ENCODE measurements at places on chromosomes 2 and 18.

GRCh38 chr18:5710235-5710634 is 166.4 kb upstream of the EPB41L3 start:
- DNase-seq, result no peak

DNA sequence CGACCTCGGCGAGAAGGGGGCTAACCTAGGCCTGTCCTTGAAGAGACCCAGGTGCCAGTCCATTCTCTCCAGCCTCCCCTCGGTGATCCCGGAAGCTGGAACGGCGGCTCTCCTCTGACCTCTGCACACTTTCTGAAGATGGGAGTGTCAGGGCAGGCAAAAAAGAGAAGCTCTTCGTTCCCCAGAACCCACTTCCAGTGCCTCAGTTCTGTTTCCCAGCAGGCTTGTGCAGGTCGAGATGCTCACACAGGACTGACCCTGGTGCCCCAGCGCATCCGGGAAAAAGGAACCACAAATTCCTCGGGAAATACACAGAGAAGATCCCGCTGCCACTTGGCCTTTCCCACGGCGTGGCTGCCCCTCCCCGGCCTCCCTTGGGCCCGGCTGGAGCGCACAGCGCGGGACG is 681 bp upstream of the PTPN18 start:
- no peak for DNase-seq

GRCh38 chr2:207674826-207675225 is 36.6 kb upstream of the CCNYL1 start:
- DNase-seq, result no peak

GRCh38 chr2:153808679-153809078 is 63.0 kb upstream of the GALNT13 start:
- DNase-seq, result no peak

DNA sequence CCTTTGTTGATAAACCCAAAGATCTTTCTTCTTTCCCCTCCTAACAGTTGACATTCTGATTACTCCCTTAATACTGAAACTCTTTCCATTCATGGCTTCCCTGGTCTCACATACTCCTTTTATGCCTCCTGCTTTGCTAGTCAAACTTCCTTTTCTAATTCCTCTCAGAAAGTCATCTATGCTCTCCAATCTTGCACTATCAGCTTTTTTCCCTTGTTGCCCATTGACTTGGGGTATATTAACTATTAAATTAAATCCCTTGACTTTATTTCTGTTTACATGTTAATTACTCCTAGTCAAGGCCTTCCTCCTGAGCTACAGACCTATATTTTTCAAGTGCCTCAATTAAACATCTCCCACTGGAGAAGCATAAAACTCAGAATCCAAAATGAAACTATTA is 3.6 kb upstream of the COL5A2 start:
- DNase-seq, result no peak

DNA sequence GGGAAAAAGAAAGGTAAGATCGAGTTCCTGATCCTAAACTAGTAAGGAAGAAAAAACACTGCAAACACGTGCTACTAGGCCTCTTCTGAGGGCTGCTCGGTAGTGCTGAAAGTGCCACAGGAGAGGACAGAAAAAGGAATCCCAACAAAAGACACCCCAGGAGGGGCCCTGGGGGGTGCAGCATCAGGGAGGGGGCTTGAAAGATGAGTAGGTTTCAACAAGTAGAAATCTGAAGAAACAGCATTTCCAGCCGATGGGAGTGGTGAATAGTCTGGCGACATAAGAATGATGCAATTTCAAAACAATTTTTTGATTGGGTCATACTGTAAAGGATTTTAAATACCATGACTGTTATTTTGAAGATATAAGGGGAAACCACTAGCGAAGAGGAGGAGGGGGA is 98.6 kb downstream of the NOL10 start:
- no peak for DNase-seq

GRCh38 chr2:26744953-26745352 is 19.1 kb upstream of the SLC35F6 start:
- DNase-seq, result no peak

DNA sequence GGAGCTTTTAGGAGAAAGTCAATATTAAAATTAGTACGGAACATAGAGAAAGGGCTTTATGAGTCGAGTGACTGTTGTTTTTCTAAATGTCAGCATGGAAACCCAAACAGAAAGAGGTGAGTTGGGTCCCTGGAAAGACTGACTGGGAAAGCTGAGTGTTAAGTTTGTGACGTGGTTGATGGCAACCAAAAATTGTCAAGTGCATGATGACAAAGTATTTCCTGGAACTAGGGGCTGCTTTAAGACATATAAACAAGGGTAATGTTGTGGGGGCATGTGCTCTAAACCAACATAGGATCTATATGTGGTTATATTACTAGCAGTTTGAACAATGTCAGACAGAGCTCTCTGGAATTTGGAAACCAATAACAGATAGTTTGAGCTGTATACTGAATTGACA is 50.9 kb upstream of the GPD2 start:
- no peak for DNase-seq

DNA sequence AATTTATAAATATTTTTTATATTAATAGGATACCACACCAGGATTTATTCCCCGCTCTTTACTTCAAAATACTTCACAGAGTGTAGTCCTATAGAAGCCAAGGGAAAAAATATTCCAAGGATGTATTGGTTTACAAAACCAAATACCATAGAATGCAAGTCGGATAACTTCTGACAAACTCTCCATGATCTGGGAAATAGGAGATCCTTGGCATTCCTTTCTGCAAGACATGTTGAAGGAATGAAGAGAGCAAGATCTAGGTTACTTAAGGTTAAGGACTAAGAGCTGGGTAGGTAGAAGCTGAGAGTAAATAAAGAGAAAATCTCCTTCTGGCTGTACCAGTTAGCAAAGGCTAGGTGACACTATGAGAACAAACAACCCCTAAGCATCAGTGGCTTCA is 141.2 kb downstream of the LRATD1 start:
- no peak for DNase-seq

- DNase-seq, result no peak
Measured at GRCh38 chr2:187879491-187879890, 325.3 kb upstream of the TFPI start.

GRCh38 chr2:221551864-221552263 is 20.2 kb downstream of the EPHA4 start:
- no peak for DNase-seq

DNA sequence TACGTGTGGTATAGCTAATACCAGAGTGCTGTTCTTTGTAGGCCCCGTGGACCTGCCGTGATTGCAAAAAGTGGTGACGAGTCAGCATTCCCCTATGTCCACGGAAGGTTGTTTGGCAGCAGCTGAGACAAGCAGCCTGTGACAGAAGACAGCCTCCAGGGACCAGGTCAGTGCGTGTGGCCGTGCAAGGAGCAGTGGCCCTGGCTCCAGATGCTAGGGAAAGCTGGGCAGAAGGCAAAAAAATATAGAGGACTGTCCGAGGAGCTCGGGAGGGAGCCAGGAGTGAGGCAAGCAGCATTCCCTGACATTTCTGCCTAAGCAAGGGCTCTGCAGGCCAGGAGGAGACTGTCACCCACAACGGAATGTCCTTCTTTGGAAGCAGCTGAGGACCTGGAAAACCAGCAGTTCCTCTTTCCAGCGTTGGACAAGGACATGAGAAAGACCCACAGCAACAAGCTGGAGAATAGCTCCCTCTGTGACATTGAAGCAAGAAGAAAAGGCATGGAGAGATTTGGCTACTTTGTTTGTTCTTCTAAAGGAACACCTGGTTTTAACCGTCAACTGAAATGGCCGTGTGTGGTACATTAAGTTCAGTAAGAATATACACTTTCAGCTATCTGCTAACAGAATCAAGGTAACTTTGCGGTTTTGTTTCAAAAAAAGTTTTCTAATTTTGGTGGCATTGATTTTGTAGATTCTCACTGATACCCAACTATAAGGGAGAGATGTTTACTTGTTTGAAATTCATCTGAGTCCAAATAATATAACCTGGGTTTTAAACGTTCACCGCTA is 58.3 kb downstream of the NPAS2 start:
- DNase-seq, result no peak

DNA sequence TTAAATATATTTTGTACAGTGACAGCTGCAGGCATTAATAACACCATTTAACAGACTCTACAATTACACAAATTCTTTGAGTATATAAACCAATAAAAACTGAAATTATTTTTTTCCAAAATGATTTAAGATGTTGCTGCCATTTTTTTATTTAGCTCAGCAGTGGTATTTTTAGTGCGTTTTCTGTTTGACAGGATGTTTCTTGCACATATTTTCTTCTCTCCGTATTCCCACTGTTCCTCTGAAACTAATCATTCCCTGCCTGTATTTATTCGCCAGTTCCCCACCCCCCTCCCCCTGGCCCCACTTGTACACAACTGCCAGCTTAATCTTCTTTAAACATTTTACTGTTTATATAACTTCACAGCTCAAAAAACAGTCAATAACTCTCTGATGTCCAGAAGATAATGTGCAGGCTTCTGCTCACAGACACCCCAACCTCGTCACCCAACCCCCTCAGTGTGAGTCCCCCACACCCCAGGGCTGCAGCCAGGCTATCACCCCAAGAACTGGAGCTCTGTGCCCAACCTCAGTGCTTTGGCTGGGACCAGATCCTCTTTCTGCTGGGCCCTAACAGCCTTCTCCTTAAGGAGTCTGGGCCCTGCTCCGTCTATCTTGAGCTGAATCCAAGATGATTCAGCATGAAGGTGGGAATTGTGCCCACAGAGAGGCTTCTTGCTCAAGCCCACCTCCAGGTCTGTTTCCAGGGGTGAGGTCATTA is 41.6 kb upstream of the MAP4K4 start:
- DNase-seq, result no peak

DNA sequence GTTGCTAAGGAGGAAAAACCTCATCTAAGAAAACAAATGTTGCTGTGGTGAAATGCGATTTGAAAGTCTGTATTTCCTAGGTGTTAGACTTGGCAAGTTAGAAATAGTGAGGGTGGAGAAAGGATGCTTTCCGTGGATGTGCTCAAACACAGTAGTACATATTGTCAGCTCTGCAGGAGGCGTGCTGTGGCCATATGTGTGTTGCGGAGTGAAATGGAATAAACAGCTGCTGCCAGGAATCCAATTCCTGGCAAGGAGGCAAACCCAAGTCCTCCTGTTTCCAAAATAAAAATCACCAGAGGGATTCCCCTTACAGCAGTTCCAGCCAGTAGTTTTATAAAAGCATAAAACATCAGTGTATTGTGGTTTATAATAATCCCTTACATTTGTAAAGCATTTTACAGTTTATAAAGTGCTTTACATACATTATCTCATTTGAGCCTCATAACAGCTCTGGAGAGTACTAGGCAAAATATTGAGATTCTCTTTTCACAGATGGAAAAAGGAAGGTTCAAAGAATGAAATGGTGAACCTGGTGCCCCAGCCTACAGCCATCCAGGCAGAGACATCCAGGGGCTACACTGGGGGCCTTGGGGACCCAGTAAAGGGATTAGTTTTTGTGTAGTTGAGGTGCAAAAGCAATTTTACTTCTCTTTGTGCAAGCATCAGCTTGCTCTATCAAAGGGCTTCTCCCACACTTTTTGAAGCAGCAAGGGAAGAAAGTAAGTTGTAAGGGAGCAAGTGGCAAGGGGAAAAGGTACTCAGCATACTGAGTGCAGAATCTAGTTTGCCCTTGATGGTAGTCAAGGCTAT is 206.0 kb downstream of the AGPS start:
- no peak for DNase-seq

DNA sequence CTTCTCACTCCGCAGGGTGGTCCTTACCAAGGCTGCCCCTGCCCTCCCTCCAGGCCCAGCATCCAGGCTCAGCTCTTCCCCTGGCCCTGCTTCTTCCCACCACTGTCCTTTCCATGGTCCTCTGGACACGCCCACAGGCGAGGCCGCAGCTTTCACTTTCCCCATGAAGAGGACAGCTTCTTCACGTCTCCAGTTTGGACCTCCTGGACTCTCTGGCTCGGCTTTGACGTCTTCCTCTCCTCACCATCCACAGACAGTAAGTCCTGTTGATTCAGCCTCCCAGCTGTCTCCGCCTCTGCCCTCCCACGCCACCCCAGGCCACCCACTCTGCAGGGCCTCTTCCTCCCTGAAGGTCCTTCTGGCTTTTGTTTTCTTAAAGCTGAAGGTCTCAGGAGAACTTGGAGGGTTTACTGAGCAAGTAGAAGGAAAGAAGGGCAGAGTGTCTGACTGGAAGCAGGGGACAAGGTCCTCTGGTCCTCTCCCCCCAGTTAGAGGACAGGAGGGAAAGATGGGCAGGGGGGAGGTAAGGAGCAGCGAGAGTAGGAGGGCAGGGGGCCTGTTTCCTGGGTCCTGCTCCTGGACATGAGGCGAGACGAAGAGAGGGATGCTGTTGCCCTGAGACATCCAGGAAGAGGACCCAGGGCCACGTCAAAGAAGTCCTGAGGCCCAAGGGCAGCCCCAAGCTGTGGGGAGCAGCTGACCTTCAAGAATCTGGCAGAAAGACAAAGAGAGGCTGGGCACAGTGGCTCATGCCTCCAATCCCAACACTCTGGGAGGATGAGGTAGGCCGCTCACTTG is 24.7 kb upstream of the NMUR1 start:
- no peak for DNase-seq

GRCh38 chr2:19569300-19569791 is 210.9 kb upstream of the OSR1 start:
- DNase-seq, result no peak

- no peak for DNase-seq
Measured at GRCh38 chr2:112253261-112253815, 1.5 kb downstream of the ZC3H8 start.

DNA sequence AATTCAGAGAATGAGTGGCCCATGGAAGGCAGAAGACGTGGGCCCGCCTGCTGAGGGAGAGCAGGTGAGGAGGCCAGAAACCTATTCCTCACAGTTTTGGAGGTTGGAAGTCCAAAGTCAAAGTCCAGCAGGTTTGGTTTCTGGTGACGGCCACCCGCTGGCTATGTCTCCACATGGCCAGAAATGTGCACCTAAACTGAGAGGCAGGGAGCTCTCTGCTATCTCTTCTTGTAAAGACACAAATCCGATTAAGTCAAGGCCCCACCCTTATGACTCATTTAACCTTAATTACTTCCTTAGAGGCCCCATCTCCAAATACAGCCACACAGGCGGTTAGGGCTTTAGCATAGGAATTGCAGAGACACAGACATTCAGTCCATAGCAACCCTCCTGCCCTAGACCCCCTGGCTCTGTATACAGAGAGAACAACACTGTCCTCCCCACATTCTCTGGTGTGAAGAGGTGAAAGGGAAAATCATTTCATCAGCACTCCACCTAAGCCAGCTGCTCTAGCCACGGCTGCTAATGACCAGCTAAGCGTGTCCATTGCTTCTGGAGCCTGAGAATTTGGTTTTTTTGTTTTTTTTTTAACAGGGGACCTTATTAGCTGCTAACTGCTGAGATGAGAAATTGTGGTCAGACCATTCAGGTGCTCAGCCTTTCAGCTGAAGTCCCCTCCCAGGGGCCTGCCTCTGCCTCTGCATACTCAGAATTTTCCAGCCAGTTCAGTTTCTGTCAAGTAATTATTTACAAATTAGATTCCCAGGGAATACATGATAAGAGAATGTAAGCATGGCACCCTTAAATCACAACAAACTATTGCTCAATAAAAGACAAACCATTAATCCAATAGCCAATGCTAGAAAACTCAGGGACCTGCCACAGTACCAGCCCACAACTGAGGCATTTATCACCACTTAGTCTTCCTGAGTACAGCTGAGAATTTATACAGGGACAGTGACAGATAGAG is 368.7 kb upstream of the ID2 start:
- DNase-seq, result no peak

Data from stimulated activated CD8-positive, alpha-beta memory T cell treated with anti-CD3 and anti-CD28 coated beads, Interleukin-15, amount 100 ng/mL, for 48 hours (primary cell).